ENCODE measurements at places on chromosomes 11 and 22.

GRCh38 chr11:104120493-104121137, 43.3 kb downstream of the PDGFD start:
- DNase-seq = no peak

DNA sequence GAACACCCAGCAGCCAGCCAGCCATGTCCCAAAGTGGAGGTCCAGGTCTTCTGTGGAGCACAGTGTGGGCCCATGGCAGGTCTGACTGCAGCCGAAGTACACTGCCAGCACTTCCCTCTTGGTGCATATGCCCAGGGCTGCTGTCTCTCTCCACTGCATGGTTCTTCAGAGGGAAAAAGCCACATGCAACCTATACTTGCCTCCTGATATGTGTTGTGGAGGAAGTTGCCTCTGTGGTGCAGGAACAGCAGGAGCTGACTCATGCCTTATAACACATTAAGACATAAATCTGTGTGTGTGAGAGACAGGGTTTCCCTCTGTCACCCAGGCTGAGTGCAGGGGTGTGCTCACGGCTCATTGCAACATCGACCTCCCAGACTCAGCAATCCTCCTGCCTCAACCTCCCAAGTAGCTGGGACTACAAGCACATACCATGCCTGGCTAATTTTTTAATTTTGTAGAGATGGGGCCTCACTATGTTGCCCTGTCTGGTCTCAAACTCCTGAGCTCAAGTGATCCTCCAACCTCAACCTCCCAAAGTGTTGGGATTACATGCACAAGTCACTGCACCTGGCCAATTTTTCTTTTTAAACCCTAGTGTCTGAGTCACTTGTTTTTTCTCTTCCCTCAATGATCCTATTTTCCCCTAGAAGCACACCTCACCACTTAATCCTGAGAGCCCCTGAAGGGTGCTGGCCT, 98.8 kb downstream of the MPPED2 start:
- no peak for DNase-seq

DNA sequence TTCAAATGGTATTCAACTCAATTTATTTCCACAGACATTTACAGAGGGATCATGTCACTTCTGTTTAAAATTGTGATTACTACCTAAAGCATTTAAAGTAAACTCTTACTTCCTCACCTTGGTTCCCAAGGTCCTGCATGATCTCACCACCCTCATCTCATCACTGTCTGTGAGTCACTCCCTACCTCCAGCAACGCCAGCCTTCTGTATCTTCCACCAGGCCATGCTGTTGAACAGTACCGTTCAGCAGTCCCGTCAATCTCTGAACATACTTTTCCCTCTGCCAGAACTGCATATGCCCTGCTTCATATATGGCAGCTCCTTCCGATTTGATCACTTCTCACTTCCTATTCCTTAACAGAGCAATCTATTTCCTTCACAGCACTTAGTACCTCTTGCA, 2.0 kb downstream of the FBXO3 start:
- DNase-seq = no peak

- DNase-seq = no peak
Measured at GRCh38 chr11:134070342-134070845, 1.5 kb downstream of the JAM3 start.

GRCh38 chr22:21104126-21104691, 58.5 kb downstream of the LRRC74B start:
- DNase-seq = no peak

- DNase-seq = no peak
Measured at GRCh38 chr11:80900265-80900664, 1459.4 kb upstream of the TENM4 start.

DNA sequence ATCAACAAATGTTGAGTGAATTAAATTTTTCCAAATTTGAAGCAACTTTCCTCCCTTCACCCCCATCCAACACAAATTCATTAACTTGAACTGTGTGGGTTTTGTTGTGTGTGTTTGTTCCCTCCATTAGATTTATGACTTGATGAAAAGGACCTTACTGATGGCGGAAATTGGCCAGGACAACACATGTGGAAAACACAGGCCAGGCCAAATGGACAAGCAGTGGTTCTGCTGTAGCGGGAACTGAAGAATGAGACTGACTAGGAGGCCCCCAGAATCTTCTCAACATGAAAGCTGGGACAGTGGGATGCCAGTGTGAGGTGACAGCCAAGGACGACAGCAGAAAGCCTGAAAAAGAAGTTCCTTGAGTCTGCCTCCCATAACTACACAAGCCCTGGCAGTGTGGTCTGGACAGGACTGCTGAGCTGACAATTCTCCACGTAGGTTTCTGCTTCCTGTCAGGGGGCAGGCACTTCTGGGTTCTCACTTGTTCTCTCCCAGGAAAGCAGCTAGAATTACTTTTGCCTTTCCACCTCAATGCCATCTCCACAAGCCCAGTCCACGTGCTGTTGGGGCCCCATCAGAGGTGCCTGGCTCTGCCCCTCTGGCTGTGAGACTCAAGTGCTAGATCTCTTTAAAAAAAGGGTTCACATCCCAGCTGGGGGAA, 94.3 kb downstream of the ETS1 start:
- DNase-seq = no peak
